ENCODE measurements at places on chromosomes 7 and 10.

GRCh38 chr10:21891439-21891838 lies 112.1 kb downstream of the DNAJC1 start:
- no peak for DNase-seq

DNA sequence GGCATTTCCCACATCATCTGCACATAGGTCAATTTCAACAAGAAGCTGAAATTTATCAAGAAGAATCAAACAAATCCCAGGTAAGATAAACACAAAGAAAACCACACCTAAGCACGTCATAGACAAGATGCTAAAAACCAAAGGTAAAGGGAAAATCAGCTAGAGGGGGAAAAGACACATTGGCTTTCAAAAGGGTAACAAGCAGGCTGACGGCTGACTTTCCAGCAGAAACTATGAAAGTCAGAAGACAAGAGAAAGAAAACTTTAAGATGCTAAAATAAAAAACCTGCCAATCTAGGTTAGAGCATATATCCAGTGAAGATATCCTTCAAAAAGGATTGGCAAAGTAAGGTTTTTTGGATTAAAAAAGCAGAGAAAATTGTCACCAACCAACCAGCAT lies 59.9 kb upstream of the RHEB start:
- no peak for DNase-seq

- DNase-seq: no peak
Measured at GRCh38 chr7:117631652-117632051, 151.8 kb downstream of the CFTR start.

DNA sequence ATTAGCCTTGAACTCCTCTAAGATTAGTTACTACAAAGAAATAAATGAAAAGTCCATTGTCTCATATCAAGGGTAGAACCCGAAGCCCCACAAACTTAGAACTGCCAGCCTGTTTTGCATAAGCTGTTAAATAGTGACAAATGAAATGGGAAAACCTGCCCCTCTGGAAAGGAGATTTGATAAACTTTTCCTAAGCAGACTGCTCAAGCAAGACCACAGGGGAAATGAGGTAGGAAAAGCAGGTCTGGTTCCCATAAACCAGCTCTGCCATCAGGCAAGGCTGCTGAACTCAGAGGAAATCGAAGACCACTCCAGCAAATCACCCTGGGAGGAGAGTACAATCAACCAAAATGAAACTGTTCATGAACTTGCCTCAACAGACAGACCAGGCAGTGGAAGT lies 181.5 kb upstream of the AOAH start:
- no peak for DNase-seq

DNA sequence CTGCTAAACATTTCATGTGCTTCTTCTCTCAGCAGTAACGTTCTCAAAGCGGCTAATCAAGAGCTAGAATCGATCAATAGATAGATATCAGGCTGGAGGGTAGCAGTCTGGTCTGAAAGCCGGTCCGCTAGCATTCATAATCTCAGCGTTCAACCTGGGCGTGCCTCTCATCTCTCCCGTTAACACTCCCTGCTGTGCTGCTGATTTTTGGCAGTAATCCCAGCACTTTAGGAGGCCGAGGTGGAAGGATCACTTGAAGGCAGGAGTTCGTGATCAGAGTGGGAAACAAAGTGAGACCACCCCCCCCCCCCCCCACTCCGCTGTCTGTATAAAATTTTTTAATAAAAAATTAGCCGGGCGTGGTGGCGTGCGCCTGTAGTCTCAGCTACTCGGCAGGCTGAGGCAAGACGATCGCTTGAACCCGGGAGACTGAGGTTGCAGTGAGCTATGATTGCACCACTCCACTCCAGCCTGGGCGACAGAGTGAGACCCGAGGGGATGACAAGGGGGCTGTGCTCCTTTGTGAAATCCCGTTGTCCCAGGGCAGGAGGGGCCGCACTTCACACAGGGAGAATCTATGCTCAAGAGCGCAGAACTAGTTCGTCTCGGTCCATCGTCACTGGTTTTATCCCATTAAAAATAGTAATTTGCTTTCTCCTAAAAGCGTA lies 624 bp upstream of the CEP55 start:
- no peak for DNase-seq

GRCh38 chr10:80187465-80188409 lies 17.6 kb downstream of the ANXA11 start:
- peak; percentile 53 for DNase-seq

DNA sequence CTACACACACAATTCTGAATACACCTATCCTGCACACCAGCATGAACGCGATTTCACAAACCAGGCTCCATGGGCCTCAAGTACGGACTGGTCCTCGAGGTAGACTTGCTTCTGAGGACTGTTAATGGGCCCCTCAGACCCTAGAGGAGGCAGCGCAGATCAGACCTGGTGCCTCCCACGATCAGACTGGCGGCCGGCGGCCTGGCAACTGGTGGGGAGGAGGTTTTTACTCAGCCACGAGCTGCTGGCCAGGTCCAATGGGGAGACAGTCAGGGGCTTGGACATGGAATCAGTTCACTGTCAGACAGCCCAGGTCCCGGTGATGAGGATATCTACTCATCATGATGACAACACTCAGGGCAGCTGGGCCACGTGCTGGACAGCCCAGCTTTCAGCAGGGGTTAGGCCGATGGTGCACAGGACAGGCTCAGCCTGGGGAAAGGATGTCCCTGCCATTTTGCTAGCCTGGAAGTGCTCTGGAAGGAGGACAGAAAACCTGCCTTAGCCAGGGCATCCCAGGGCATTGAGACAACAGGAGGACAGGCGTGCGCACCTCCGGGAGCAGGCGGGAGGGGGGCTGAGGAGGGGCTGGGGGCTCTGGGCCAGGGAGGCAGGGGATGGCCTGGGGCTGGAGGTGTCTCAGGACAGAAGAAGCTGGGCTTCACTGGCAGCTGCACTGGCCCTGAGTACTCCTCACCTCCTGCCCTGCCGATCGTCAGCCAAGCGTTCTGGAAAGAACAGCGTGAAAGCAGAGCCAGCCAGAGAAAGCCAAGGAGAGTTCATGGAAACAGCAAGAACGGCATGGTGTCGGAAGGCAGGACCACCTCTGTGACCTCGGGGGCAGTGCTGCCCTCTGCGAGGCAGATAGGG lies 48.0 kb upstream of the RASGEF1A start:
- DNase-seq: no peak

DNA sequence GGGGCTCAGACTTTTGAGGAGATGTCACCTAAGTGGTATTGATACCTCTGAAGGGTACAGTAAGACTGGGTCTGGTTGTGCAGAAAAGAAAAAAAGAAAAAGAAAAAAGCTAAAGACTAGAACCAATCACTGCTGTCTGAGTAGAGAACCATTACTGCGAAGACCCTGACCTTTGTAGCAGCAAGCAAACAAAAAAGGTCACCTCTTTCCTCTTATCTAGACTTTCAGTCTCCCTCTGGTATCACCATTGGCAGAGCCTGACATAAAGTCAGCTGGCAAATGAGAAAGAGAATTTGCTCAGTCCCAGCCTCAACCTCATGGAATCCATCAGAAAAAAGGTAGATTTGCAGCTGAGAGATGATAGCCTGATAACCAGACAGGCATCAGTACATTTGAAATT lies 2.6 kb upstream of the DNTT start:
- no peak for DNase-seq

DNA sequence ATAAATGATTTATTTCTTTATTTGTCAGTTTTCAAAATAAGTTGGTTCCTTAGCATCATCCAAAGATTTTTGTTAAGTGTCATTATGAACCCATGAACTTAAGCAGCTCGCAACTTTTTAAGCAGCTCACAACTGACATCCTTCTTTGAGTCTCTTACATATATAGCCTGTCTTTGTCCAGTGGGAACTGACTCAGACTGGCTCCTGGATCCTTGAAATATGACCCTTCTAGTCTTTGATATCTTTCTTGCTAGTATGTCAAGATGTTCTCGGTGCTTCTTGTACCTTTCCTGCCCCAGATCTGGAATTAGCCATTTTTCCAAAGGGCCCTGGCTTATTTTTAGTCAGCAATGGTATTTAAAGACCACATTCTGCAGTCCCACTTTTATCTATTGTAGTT lies 53.9 kb upstream of the ARID5B start:
- DNase-seq: no peak

GRCh38 chr10:120999868-121000267 lies 148.7 kb downstream of the WDR11 start:
- DNase-seq: no peak

GRCh38 chr7:16590424-16590823 lies 55.1 kb downstream of the ANKMY2 start:
- DNase-seq: no peak

All from GM12891 (cell line).